NCI-H146 (cell line): ENCODE measurements at places on chromosomes 1 and 21.
A peak's percentile ranks its signal among the peaks of the same experiment; 100 is the strongest.

DNA sequence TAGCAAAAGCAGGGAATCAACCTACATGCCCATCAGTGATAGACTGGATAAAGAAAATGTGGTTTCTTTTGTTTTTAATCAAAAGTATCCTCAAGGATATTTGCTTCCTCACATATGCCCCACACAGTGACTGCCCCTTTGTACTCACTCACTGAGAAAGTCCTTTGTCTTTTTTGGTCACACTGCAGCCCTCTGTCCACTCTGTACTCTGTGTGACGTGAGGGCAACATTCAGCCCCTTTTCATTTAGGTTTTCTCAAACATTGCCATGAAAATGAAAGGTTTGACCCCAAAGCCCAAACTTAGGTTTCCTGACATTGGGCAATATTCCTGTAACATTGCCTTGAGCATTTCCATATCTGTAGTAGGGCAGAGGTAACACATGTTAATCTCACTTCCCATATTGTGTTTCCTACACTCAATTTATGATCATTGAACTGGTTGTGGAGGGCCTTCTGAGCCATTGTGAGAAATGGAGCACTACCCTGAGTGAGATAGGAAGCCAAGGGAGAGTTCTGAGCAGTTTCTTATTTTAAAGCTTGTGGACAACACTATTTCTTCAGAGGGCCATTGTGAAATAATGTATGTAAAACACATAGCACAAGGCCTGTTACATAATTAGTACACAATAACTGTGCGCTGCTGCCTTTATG is 501.9 kb upstream of the C1orf87 start:
- no peak for DNase-seq

GRCh38 chr21:41148798-41149197 is 19.2 kb upstream of the BACE2 start:
- DNase-seq: no peak

DNA sequence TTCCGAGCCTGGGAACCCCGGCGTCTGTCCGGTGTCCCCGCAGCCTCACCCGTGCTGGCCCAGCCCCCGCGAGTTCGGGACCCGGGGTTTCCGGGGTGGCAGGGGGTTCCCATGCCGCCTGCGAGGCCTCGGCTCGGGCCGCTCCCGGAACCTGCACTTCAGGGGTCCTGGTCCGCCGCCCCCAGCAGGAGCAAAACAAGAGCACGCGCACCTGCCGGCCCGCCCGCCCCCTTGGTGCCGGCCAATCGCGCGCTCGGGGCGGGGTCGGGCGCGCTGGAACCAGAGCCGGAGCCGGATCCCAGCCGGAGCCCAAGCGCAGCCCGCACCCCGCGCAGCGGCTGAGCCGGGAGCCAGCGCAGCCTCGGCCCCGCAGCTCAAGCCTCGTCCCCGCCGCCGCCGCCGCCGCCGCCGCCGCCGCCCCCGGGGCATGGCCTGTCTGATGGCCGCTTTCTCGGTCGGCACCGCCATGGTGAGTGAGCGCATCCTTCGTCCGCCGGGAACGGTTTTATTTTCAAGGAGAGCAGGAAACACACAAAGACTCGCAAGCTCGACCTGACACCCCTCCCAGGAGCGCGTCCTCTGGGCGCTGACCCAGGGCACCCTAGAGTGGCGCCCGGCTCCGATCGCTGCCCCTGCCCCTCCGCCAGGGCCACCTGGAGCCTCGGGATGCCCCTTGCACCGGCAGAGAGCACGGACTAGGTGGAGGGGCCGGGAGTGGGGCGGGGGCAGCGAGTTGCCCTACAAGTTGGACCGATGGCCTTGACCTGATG is at the start of gene ABCG1:
Gene ABCG1 (plus strand): TSS at position 305 of the 770 bp plus-strand sequence. CDS start 123 bp downstream, at position 428.
- peak; percentile 63 for DNase-seq

- DNase-seq: no peak
Measured at GRCh38 chr21:22421416-22422180, 1423.4 kb downstream of the NCAM2 start.

DNA sequence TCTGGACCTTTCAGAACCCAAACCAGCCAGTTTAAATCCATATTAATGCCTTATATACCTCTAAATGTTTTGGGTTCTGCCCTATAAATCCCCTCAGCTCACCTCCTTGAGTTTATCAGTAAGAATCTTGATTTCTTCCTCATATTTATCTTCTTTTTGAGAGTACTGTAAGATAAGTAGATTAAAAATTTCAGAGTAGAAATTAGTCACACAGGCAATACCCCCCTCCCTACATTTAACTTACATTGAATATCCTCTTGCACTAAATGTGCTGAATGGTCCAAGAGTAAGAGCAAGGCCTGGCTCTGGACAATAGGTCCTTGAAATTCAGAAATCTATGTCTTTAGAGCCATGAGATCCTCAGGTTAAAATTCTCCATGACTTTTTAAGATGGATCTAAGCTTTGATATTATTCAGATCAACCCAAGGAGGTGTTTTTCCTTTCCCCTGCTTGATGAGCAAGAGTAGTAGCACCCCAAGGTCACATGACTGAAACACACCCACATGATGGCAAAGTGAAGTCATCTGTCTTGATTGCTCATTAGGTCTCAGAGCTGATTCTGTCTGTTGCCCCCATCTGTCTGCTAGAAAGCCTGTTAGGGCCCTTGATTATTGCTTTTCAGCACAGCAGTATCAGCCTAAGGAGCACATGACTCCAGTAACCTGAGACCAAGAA is 15.8 kb upstream of the NUP210L start:
- DNase-seq: no peak

GRCh38 chr1:40038697-40039096 is 1.8 kb upstream of the CAP1 start:
- no peak for DNase-seq

DNA sequence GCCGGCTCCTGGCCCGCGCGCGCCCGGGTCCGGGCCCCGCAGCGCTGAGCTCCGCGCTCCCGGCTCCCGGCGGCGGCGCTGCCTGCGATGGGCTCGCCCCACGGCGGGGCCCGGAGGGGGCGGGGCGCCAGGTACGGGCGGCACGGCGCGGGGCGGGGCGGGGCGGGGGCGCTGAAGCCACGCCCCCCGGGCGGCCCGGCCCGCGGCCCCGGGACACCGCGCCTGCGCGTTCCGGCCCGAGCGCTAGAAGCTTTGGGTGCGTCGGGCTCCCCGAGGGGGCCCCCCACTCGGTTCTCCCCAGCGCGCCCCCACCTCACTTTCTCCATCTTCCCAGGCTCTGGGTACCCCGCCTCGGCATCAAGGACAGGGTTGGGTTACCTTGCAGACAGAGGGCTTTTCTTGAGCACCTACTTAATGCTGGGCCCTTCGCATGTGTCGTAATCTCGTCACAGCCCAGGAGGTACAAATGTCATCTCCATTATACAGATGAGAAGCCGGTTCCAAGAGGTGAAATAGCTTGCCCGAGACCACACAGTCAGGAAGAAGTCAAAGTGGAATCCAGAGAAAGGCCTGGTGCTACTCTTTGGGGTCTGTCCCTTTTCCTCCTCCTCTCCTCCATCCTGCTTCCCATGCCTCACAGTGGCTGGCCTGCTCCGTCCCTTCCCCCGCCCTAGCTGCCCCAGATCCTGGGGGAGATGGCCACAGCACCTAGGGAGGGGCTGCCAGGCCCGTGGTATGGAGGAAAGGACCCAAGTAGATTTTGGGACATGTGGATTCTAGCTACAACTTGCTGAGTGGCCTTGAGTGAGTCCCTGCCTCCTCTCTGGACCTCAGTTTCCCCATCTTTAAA is 46.5 kb downstream of the RAP1GAP start:
- peak; percentile 12 for DNase-seq

GRCh38 chr1:184630679-184631060 is 124.0 kb downstream of the EDEM3 start:
- no peak for DNase-seq

- no peak for DNase-seq
Measured at GRCh38 chr1:204983136-204983535, 59.9 kb upstream of the CNTN2 start.

DNA sequence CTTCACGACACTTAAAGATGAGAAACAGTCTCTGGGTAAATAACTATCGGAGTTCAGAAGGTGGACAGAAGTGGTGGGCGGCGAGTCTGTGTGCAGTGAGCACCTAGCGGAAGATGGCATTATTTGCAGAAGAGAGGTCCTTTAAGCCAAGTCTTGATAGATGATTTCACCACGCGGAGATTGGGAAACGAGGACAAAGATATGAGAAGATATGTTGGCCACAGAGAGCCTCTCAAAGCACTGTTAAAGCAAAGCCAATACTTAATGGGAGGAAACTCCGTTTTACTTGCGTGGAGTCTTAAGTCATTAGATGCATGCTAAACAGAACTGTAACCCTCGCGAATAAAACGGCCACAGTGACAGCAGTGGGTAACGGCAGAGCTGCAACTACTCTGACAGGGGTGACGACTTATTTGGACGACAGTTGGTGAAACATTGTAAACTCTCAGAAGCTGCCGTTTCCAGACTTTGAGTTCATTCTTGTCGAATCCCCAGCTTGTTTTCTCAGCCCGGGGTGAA is 577 bp upstream of the CEP350 start:
- peak; percentile 50 for DNase-seq

DNA sequence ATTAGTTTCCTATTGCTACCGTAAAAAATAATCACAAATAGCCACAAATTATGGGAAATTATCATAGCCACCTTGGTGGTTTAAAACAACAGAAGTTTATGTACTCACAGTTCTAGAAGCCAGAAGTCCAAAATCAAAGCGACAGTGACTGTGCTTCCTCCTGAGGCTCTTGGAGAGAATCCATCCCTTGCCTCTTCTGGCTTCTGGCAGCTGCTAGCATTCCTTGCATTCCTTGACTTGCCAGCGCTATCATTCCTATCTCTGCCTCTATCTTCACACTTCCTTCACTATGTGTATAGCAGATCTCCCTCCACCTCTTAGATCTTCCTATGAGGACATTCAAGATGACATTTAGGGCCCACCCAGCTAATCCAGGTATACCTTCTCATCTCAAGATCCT is 180.1 kb upstream of the USP25 start:
- no peak for DNase-seq

DNA sequence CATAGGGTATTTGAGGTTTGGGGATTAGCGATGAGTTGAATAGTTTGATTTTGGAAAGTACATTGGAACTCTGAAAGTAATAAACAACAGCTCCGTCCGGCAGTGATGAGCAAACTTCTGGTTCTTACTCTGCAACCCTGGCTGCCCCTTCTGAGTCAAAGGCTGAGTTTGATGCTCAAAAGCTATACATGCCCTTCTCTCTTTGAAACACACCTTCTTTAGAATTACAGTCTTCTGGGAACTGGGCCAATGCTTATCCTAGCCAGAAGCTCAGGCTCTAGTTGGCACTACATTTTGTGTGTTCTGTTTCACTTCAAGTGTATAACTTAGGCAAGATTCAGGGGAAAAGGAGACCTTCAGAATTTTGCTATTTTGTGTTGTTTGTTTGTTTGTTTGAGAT is 9.3 kb downstream of the AHCYL1 start:
- no peak for DNase-seq

DNA sequence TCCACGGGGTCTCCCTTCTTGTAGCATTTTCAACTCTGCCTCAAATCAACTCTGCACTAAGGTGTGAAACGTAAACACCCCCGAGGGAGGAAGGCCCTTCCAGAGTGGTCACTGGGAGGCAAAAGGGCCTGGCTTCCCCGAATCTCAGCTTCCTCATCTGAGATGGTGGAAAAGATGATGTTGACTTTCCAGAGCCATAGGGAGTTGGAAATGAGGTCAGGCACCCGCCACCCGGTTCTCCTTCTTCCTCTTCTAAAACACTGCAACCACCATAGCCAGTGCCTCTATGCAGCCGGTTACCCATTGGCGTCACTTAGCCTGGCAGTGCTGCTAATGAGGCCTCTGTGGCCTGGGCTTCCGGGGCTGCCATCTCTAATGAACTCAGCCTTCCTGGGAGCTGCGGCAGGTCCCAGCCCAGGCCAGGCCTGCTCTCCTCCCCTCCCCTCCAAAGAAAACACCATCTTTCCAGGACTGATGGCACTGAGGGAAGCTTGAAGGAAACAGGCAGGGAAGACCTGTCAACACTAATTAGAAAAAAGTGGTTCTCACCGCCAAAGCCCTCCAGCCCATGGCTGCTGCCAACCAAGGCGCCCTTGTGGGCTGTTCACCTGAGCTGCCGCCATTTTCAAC is 175.0 kb downstream of the KAZN start:
- no peak for DNase-seq

GRCh38 chr1:18241891-18242290 is 134.3 kb downstream of the IGSF21 start:
- no peak for DNase-seq

- no peak for DNase-seq
Measured at GRCh38 chr1:221093903-221094791, 214.9 kb downstream of the HLX start.
